ENCODE measurements at places on chromosomes 1 and 21.

GRCh38 chr1:105137543-105138457, 1388.1 kb downstream of the AMY1C start:
- no peak for DNase-seq

DNA sequence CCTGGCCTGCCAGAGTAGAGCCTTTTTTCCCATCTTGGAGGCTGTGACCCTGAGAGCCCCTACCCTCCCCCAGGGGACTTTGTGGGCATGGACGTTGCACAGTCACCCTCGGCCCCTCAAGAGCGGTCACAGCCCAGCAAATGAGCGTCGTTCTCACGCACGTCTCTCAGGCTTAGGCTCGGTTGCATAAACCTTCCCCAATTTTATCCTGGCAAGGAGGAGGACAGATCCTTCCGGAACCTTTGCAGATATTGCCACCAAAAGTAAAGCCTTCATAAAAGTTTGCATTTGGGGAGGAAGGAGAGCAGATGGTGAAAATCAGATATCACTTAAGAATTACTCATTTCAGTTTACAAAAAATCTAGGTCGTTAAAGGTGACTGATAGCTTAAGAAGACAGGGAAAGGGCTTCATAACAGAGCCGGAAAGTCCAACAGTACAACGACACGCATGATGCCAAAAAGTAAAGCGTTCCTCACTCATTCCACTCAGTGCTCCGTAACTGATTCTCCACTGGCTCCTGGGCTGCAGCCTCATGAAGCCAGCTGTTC, 29.3 kb downstream of the PDE9A start:
- DNase-seq: no peak

DNA sequence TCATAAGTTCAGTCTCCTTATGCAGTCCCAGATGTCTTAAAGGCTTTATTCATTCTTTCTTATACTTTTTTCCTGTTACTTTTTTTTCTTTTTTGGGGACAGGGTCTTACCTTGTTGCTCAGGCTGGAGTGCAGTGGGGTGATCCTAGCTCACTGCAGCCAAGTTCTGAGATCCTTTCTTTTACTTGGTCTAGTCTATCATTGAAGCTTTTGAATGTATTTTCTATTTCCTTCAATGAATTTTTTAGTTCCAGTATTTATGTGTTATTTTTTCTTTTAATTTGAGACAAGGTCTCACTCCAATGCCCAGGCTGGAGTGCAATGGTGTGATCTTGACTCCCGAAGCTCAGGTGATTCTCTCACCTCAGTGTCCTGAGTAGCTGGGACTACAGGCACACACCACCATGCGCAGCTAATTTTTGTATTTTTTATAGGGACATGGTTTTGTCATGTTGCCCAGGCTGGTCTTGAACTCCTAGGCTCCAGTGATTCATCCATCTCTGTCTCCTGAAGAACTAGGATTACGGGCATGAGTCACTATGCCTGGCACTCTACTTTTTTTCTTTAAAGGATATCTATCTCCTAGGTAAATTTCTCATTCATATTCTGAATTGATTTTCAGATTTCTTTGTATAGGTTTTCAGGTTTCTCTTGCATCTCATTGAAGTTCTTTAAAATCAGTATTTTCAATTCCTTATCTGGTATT, 26.1 kb upstream of the GTF2B start:
- no peak for DNase-seq

DNA sequence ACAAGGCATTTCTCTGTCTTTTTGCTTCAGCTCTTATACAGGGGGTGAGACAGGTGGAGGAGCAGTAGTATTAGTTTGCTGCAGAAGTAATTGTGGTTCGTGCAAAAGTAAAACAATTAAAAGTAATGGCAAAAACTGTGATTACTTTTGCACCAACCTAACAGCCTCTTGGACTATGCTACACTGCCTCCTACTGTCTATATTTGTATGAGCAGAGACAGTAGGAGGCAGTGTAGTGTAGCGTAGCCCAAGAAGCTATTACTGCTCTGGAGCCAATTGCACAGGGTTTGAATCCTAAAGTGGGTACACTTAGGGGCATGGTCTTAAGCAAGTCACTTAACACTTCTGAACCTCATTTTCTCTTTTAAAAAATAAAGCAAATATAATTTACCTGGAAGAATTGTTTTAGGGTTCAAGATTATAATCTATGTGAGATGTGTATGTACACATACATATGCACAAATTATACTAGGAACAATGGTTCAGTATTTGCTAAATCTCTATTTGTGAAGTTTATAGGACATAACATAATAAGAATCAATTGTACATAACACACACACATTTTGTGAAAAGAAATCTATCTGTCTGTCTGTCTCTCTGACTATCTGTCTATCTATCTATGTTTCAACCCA, 103.8 kb downstream of the BRINP3 start:
- DNase-seq: no peak

- DNase-seq: no peak
These were observed 100.5 kb downstream of the NPHP4 start for GRCh38 chr1:5891736-5892135.

- DNase-seq: no peak
These were observed 4.4 kb downstream of the TMCO1 start for GRCh38 chr1:165764277-165764676.

- DNase-seq: no peak
These were observed 11.8 kb upstream of the INPP5B start for GRCh38 chr1:37958690-37959089.

- DNase-seq: no peak
These were observed 3.2 kb downstream of the IRF6 start for GRCh38 chr1:209802780-209803152.

GRCh38 chr1:178733972-178734371, 8.9 kb downstream of the RALGPS2 start:
- DNase-seq: no peak

GRCh38 chr1:211830055-211830327, 572 bp downstream of the LPGAT1 start:
- no peak for DNase-seq

All from femur (tissue), 1 donor.